ENCODE measurements at places on chromosomes 7 and 10.

GRCh38 chr10:46309511-46310142 is 22.8 kb downstream of the ANTXRL start:
- DNase-seq: no peak

GRCh38 chr7:24898691-24899090 is 81.3 kb downstream of the OSBPL3 start:
- DNase-seq: no peak

- DNase-seq: no peak
Measured at GRCh38 chr10:95321554-95322301, 30.9 kb upstream of the PDLIM1 start.

- no peak for DNase-seq
Measured at GRCh38 chr7:137669706-137670105, 177.1 kb downstream of the DGKI start.

- DNase-seq: no peak
Measured at GRCh38 chr10:124092860-124093773, at the start of gene CHST15. Gene CHST15 (minus strand): TSS chr10:124093598. CDS start chr10:124046212, 47,386 bp downstream.

GRCh38 chr10:130138479-130138866 is 2.3 kb downstream of the GLRX3 start:
- DNase-seq: peak; percentile 50

DNA sequence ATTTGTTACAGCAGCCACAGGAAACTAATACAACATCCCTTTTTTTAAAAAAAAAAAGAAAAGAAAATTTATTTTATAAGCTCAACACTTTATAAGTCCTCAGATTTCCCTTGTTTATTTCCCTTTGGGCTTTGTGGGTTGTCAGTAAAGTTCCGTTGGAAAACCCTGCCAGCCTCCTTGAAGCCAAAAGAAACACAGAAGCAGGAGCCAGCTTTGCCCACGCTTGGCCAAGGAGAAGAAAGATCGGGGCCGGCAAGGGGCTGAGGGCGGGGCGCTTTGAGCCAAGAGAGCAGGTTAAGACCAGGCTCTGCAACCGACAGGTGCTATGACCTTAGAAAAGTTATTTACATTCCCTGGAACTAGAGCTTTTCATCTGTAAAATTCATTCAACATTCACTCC is 72.7 kb downstream of the RGS10 start:
- no peak for DNase-seq

- DNase-seq: no peak
Measured at GRCh38 chr10:128009372-128010126, 102.6 kb downstream of the PTPRE start.

GRCh38 chr10:128549101-128549608 is 422.9 kb upstream of the MKI67 start:
- no peak for DNase-seq

GRCh38 chr7:23208316-23208715 is 26.5 kb downstream of the NUP42 start:
- DNase-seq: no peak

- no peak for DNase-seq
Measured at GRCh38 chr7:31432836-31433340, 81.0 kb upstream of the ITPRID1 start.

- no peak for DNase-seq
Measured at GRCh38 chr7:46651070-46651469, 730.0 kb upstream of the IGFBP3 start.

DNA sequence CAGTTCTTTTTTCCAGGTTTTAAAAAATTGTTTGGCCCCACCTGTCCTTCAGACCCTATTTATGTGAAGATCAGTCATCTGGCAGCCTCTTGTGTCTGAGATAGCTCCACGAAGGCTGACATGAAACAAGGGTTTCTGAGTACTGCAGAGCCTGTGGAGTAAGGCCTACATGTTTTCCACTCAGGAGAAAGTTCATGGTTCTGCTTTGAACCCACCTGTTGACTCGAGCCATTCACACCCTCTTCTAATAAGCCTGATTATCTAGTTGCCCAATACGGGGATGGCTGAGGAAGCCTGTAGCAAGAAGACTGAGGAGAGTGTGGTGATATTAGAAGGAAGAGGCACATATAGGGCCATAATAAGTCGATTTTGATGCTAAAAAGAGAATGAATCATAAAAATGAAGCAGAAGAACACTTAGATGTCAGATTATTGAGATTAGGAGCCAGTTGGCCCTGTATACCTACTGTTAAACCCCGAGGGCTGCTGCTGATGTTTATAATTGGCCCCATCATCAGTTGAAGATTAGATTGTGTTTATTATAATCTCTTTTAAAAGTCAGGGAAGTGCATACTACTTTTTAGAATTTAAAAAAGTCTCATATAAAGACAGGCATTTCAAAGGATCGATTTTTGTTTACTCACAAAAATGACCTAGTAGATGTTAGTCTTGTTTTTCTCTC is 109.4 kb downstream of the CDK14 start:
- no peak for DNase-seq

- DNase-seq: no peak
Measured at GRCh38 chr10:65660006-65660405, 1265.8 kb upstream of the LRRTM3 start.

DNA sequence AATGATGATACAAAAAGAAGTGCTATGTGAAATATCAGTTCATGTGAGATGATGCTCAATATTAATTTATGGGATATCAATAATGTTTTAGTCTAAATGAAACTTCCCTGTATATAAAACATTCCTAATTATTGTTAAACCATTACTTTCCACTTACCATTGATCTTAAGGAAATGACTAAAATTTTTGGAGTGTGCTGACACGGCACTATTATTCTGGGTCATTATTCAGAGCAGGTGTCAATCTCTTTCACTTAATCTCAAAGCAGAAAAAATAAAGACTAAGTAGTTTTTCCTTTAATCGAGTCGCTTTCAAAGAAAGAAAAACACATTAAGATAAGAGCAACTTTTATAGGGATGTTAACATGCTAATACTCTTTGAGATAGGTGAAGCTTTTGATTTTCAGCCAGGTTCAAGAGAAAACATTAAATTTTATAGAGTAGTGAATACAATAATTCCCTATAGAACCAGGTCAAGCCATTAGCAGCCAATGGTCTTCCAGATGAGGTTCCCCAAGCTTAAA is 11.4 kb upstream of the CREB5 start:
- DNase-seq: no peak

GRCh38 chr10:108252771-108253170 is 1088.3 kb upstream of the SORCS1 start:
- DNase-seq: no peak

GRCh38 chr10:86266446-86267242 is 100.0 kb downstream of the GRID1 start:
- no peak for DNase-seq

- DNase-seq: no peak
Measured at GRCh38 chr7:5041047-5041446, 4.6 kb upstream of the RBAK start.

GRCh38 chr10:71478173-71478572 is 81.5 kb downstream of the CDH23 start:
- no peak for DNase-seq

GRCh38 chr7:43136064-43136463 is 23.6 kb downstream of the HECW1 start:
- DNase-seq: no peak

DNA sequence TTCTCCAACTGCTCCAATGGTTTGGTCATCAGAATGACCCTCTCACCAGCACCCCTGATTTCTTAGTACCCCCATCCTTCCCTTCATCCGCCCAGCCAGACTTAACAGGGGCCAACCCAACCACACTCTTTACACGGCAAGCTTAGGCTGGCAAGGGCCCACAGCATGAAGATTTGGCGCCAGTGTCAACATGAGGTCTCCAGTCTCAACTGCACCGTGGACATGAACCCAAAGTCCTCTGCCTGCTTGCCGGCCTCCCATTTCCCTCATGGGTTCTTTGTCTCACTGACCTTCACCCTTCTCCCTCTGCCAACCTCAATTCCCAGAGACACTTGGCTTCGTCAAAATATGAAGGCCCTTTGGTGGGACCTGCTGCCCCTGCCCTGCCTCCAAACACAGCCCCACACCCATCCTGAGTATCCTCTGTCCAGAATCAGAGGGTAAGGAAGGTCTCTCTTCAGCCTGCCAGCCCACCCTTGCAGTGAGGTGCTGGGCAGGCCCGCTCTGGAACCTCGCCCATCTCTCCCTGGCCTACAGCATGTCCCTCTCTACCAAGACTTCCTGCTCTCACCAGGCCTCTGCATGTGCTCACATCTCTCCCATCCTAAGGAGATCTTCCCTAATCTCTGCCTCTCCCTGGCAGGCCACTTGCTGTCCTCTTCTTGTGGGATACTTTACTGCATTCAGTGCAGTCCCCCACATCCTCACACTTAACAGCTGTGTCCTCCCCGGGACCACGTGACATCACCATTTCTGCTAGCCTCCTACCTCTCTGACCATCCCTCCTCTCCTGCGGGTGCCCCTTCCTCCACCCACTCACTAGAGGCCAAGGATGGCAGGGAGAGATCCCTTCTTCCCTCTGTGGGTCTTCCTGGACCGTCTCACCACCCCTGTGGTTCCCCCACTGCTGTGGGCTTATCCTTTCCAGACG is 91.7 kb upstream of the ZMIZ1 start:
- no peak for DNase-seq

DNA sequence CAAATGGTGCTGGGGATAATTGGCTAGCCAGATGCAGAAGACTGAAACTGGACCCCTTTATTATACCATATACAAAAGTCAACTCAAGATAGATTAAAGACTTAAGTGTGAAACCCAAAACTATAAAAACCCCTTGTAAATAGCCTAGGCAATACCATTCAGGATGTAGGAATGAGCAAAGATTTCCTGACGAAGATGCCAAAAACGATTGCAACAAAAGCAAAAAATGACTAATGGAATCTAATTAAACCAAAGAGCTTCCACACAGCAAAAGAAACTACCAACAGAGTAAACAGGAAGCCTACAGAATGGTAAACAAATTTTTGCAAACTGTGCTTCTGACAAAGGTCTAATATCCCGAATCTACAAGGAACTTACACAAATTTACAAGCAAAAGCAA is 30.9 kb upstream of the PLXDC2 start:
- no peak for DNase-seq

DNA sequence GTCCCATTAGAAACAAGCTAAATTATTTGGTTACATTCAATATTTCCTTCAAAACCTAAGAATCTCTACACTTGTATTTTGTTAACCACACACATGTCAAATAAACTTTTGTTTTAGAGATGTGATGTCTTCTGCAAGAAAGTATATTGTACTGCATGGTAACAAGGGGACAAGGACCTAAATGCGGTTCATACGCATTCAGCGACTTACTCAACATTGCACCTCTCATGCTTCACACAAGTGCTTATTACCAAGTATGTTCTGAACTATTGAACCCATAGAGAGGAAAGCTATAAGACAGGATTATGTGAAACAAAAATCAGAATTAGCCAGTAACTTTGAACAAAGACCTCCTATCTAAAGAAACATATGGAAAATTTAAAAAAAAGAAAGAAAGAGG is 68.3 kb downstream of the CREB5 start:
- no peak for DNase-seq

DNA sequence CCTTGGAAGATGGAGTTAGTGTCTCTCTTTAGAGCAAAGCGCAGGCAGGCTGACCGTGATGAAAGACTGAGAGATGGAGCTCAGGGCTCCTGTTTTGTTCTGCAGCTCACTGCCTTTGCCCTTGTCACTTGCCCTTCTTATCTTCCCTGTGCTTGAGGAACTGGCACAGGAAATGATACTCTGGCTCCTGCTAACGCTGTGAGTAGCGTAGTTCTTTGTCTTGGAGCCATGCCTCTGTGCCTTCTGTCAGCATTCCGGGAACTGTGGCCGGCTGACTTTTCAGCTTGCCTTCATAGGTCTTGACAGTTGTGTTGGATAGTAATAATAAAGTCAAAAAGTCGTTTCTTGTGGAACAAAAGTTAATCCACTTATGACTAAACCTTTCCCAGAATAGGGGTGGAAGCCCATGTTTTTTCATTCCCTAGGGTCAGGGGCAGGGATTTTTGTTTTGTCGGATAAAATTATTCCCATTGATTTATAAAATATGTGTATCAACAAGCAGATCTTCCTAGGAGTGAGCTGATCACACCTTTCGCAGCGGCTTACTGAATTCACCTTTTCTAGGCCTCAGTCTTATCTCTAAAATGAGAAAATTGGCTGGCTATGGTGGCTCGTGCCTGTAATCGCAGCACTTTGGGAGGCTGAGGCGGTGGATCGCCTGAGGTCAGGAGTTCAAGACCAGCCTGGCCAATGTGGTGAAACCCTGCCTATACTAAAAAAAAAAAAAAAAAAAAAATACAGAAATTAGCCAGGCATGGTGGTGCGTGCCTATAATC is 16.6 kb upstream of the TMEM236 start:
- no peak for DNase-seq

DNA sequence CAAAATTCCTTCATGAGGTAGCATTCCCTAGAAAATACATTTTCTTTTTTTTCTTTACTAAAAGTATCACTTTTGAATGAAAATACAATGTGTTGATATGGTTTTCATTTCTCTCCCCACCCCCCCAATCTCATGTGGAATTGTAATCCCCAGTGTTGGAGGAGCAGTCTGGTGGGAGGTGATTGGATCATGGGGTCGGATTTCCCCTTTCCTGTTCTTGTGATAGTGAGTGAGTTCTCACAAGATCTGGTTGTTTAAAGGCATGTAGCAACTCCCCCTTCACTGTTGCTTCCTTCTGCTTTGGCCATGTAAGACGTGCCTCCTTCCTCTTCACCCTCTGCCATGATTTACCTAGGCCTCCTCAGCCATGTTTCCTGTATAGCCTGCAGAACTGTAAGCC is 790.3 kb upstream of the KCND2 start:
- DNase-seq: no peak

DNA sequence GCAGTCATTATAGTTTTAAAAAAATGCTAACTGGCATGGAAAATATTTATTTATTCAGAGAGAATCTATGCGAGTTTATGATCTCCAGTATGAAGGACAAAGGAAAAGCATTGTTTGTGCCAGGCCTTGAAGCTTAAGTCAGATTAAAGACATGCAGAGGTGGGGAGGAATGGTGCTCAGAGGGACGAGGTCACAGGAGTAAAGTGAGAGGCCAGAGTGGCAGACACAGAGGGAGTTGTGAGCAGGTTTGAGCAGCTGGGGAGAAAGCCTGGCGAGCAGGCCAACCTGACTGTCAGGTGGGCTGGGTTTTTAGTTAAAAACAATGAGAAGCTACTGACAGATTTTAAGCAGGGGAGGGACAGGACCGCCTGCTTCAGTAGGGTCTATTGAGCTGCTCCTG is 6.8 kb upstream of the CCNY start:
- no peak for DNase-seq

DNA sequence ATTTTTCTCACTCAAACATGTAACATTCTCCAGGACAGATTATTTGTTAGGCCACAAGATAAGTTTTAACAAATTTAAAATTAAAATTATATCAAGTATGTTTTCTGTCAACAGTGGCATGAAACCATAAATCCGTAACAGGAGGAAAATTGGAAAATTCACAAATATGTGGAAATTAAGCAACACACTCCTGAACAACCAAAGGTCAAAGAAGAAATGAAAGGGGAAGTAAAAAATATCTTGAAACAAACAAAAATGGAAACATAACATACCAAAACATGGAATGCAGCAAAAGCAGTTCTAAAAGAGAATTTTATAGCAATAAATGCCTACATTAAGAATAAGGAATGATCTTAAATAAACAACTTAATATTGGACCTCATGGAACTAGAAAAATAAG is 147.3 kb downstream of the ZEB1 start:
- DNase-seq: no peak

GRCh38 chr7:136359333-136359903 is 382.3 kb upstream of the MTPN start:
- no peak for DNase-seq

- DNase-seq: no peak
Measured at GRCh38 chr10:132328106-132328505, 3.9 kb upstream of the LRRC27 start.

- no peak for DNase-seq
Measured at GRCh38 chr10:123879606-123880257, 11.9 kb downstream of the CPXM2 start.

- no peak for DNase-seq
Measured at GRCh38 chr7:41275255-41275654, 427.6 kb downstream of the INHBA start.

Measured in hematopoietic multipotent progenitor cell treated with erythropoietin and hydrocortisone succinate and interleukin-3 and kit ligand, for 17 days (in vitro differentiated cells).